ENCODE measurements at places on chromosomes 5 and 9. TPM values are rescaled to one million over a fixed set of nuclear protein-coding genes. Genes with fewer than 3 reads are reported as not detected.

DNA sequence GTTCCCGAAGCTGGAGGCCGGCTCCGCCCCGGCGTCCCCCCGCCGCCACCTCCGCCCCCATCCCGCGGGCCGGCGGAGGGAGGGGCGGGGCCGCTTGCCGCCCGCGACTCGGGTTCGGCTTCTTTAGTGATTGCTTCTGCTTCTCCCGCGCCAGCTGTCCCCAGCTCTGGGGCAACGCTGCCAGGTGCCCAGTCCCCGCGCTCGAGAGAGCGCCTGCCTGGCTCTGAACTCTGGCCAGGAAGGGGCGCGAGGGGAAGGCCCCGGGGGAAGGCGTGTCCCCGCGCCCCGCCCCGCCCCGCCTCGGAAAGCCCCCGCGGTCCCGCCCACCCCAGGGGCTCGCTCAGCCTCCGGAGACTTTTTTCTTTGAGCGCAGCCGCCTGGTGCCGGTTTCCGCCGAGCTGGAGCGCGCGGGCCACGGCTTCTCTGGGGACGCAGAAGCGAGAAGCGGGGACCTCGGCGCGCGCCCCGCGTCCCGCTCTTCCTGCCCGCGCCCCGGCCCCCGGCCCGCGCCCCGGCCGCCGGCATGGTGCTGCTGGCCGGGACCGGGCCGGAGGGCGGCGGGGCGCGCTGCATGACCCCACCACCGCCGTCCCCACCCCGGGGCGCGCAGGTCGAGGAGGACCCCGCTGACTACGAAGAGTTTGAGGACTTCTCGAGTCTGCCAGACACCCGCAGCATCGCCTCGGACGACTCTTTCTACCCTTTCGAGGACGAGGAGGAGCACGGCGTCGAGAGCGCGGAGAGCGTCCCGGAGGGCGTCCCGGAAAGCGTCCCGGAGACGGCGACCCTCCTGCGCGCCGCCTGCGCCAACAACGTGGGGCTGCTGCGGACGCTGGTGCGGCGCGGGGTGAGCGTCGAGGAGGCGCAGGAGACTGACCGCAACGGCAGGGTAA, at the start of gene ANKRD33B:
Gene ANKRD33B (plus strand): TSS at position 126 of the 893 bp plus-strand sequence. CDS start 398 bp downstream, at position 524.
- H3K36me3 ChIP-seq, result no peaks in the 10 kb centered on the region
- no peaks in the 10 kb centered on the region for H3K27me3 ChIP-seq
- H3K27ac ChIP-seq, result peak within 1 kb of the TSS; percentile 47
- H3K4me3 ChIP-seq, result peak within 1 kb of the TSS; percentile 88
- DNase-seq, result peak; percentile 86

- no peak for DNase-seq
- H3K36me3 ChIP-seq, result no peaks in the 10 kb centered on the region
- H3K4me1 ChIP-seq, result no peaks in the 10 kb centered on the region
- H3K27ac ChIP-seq, result no peak overlapping the region
These were observed 328.6 kb upstream of the NUDT12 start for GRCh38 chr5:103891151-103891550.

GRCh38 chr9:130002320-130002719, 40.7 kb downstream of the FNBP1 start:
- H3K27ac ChIP-seq, result peak overlapping the region; percentile 66
- H3K27me3 ChIP-seq, result no peaks in the 10 kb centered on the region
- no peak for DNase-seq
- no peak overlapping the region for H3K4me3 ChIP-seq
- peaks cover 88% of the 10 kb centered on the region for H3K4me1 ChIP-seq

DNA sequence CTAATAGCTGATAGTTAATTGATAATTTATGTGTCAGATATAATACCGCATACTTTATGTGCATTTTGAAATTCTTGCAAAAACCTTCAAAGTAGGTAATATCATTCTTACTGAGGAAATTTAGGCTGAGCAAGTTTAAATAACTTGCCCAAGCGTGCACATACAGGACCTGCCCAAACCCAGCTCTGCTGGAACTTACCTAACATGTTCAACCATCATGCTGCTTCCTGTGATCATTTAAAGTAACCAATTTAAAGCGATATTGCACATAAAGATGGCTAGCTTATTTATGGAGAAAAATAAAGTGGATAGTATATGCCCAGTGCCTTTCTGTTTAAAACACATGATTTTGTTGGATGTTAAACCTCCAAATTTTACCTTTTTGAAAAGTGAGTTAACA, 4.3 kb downstream of the FAM174A start:
- no peak overlapping the region for H3K4me3 ChIP-seq
- no peak for DNase-seq
- no peaks in the 10 kb centered on the region for H3K27me3 ChIP-seq
- no peaks in the 10 kb centered on the region for H3K36me3 ChIP-seq
- H3K4me1 ChIP-seq, result peaks cover 23% of the 10 kb centered on the region

- no peak for DNase-seq
- H3K36me3 ChIP-seq, result no peaks in the 10 kb centered on the region
- H3K4me1 ChIP-seq, result no peaks in the 10 kb centered on the region
- no peak overlapping the region for H3K27ac ChIP-seq
- no peak overlapping the region for H3K4me3 ChIP-seq
- no peaks in the 10 kb centered on the region for H3K27me3 ChIP-seq
These were observed 10.6 kb upstream of the DPYSL3 start for GRCh38 chr5:147520450-147520849.

- peaks cover 3% of the 10 kb centered on the region for H3K4me1 ChIP-seq
- no peak overlapping the region for H3K4me3 ChIP-seq
- H3K27me3 ChIP-seq, result no peaks in the 10 kb centered on the region
- H3K36me3 ChIP-seq, result peaks cover under 1% of the 10 kb centered on the region
These were observed 54.4 kb downstream of the SMIM23 start for GRCh38 chr5:171840066-171840465.

DNA sequence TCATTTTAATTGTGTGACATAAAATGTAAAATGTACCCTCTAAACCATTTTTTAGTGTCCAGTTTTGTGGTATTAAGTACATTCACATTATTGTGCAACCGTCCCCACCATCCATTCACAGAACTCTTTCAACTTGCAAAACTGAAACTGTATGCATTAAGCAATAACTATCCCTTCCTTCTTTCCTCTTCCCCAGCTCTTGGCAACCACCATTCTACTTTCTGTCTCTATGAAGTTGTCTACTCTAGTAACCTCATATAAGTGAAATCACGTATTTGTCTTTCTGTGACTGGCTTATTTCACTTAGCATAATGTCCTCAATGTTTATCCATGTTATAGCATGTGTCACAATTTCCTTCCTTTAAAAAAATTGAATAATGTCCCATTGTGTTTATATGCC, 142.4 kb downstream of the C9orf152 start:
- H3K4me1 ChIP-seq, result no peaks in the 10 kb centered on the region
- H3K4me3 ChIP-seq, result no peak overlapping the region
- H3K27ac ChIP-seq, result no peak overlapping the region
- H3K27me3 ChIP-seq, result no peaks in the 10 kb centered on the region
- no peaks in the 10 kb centered on the region for H3K36me3 ChIP-seq
- DNase-seq, result no peak

- H3K36me3 ChIP-seq, result peaks cover 76% of the 10 kb centered on the region
- H3K27ac ChIP-seq, result no peak overlapping the region
- H3K4me1 ChIP-seq, result no peaks in the 10 kb centered on the region
- DNase-seq, result no peak
- no peak overlapping the region for H3K4me3 ChIP-seq
These were observed 15.5 kb downstream of the PCDHB15 start for GRCh38 chr5:141260458-141261237.

- no peak overlapping the region for H3K4me3 ChIP-seq
- no peak for DNase-seq
- no peaks in the 10 kb centered on the region for H3K36me3 ChIP-seq
- H3K4me1 ChIP-seq, result peaks cover 2% of the 10 kb centered on the region
- H3K27me3 ChIP-seq, result no peaks in the 10 kb centered on the region
These were observed 71.2 kb upstream of the ABCA1 start for GRCh38 chr9:104999136-104999535.

DNA sequence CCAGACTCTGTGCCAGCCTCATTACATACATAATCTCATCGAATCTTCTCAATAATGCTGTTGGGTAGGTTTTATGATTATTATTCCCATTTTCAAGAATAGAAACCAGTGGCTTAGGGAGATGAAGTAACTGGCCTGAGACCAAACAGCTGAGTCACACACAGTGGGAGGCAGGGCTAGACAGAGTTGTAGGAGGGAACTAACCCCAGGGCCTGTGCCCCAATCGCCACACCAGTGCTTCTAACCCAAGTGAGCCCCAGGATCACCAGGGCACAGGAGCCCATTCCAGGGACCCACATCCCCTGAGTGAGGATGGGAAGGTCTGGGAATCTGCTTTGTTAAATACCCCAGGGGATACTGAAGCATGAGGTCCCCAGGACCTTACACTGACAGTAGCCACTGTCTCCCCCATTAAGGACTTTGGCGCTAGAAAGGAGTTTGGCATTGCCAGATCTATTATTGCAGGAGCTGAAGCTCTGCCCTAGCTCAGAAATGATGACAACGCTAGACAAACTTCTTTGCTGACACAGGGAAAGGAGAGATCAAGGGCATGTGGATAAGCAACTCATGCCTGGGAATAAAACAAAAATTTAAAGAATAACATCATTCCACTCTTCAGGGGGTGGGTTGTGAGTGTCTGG, 63.8 kb upstream of the PPARGC1B start:
- H3K4me3 ChIP-seq, result no peak overlapping the region
- H3K27ac ChIP-seq, result no peak overlapping the region
- H3K36me3 ChIP-seq, result no peaks in the 10 kb centered on the region
- no peaks in the 10 kb centered on the region for H3K4me1 ChIP-seq
- DNase-seq, result no peak

Gene SLC36A3
- polyA plus RNA-seq, result not detected

Gene RANBP6
- 24.9 TPM for polyA plus RNA-seq

Gene OR1N1
- not detected for polyA plus RNA-seq

Gene C7
- not detected for polyA plus RNA-seq

Gene SHOC1
- not detected for polyA plus RNA-seq

Gene PCDH12
- polyA plus RNA-seq, result 0.07 TPM

Gene CDX1
- not detected for polyA plus RNA-seq

Gene SLCO4C1
- polyA plus RNA-seq, result not detected

Gene LURAP1L
- polyA plus RNA-seq, result not detected

Gene CD14
- polyA plus RNA-seq, result 3.1 TPM

Data from naive thymus-derived CD8-positive, alpha-beta T cell (primary cell).